Endodermal cell (in vitro differentiated cells): ENCODE measurements at places on chromosomes 13 and 19.
A peak's percentile ranks its signal among the peaks of the same experiment; 100 is the strongest.

DNA sequence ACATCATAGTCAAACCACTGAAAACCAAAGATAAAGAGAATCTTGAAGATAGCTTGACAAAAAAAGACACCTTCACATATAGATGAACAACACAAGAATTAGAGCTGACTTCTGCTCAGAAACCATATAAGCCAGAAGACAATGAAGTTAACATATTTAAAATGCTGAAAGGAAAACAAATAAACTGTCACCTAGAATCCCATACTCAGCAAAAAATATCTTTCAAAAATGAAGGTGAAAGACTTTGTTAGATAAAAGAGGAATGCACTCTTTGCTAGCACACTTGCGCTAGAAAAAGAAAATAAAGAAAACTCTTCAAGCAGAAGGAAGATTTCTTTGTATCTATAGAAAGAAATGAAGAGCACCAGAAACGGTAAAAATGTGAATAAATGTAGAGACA lies 49.5 kb downstream of the PARP4 start:
- no peak for DNase-seq

- peak; percentile 68 for DNase-seq
These were observed 224.5 kb downstream of the GPC5 start for GRCh38 chr13:91622778-91623550.

DNA sequence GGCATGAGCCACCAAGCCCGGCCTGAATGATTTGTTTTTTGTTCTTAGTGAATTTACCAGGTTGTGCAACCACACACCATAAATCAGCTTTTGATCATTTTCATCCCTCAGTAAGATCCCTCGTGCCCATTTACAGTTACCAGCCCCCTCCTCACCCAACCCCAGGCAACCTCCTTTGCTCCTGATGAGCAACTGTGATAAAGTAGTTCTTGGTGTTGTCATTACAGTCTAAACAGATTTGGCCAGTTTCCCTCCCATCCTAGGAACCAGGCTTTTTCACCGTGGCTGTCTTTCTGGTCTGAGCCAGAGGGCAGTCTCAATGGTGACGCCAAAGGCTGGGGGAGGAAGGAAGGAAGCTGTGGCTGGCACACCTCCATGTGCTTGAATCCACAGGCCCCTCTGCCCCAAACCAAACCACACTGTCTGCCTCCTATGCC lies 61.2 kb upstream of the WDFY2 start:
- no peak for DNase-seq

GRCh38 chr13:110536006-110536693 lies 25.4 kb downstream of the RAB20 start:
- DNase-seq, result no peak

DNA sequence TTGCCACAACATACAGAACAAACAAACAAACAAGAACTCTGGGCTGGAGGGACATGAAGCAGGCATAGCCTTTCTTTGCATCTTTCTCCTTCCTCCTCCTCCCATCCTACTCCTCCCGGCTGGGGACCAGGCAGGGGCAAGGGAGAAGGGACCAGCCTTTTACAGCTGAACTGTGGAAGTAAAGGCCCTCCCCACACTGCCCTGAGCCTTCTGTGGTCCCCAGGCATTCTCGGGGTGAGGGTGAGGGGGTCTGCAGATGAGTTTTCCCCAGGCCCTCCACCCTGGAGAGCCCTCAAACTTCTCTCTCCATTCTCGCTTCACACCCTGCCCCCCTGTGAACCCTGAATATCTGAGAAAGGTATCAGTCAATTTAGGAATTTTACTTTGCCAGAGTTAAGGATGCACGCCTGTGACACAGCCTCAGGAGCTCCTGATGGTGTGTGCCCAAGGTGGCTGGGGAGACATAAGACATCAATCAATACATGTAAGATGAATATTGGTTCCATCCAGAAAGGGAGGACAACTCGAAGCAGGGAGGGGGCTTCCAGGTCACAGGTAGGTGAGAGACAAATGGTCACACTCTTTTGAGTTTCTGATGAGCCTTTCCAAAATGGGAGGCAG lies 170.9 kb downstream of the COL4A1 start:
- DNase-seq, result no peak

- DNase-seq, result no peak
These were observed 56.6 kb downstream of the SMARCA4 start for GRCh38 chr19:11017275-11018035.

DNA sequence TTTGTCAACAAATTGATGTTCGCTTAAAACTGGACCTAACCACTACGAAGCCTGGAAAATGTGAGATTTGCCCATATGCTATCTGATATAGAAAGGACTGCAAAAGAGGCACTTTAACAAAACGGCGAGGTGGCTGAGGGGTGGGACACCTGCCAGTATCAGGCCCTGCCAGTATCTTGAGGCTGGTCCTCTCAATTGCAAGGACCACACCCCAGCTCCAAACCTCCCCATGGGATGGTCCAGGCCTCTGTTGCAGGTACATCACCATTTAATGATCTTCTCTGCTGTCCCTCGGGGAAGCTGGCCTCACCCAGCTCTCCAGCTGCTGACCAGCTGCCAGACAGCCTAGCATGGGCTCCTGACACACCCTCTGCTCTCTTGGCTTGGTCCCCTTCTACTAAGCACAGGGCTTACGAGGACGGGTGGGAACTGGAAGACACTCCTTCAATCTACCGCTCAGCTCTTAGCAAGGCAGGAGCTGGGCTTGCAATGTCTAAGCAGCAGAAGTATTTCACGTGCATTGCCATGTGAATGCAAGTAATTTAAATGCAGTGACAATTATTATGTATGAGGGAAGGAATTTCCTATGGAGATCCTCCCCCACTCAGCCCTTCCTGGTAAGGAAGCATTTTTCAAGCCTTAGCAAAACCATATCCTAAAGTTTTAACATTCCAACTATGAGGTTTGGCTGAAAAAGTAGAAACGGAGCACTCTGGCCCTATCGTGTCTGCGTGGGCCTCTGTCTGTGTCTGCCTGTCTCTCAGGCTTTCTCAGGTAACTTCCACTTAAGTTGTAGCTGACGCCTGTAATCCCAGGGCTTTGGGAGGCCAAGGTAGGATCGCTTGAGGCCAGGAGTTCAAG lies 63.9 kb downstream of the LATS2 start:
- DNase-seq, result peak; percentile 51

DNA sequence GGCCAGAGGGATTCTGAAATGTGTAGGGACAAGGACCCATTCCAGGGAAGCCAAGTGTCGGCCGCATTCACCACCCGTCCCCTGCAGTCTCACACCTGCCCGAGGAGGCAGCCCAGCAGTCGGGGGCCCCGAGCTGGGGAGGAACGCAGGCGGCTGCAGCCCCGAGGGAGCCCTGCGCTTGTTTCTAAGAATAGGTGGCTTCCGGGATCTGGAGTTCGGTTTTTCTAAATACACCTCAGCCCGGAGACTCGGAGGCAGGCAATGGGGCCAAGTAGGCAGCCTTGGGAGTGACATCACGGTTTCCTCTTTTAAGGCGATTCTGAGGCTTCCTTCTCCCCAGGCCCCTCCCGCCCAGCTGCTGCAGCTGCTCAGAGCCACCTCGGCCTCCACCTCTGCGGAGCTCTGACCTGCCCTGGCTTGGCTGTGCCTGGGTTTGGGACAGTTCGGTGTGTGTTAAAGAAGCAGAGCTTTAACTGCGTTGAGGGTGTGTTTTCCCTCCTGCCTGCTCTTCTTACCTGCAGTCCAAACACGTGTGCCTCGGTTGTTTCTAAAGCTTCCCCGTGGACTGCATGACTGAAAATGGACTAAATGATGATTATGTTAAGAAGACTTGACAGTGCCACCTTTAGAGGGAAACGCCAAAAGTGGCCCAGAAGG lies 80.5 kb downstream of the COL4A2 start:
- DNase-seq, result peak; percentile 74

- no peak for DNase-seq
These were observed 71.3 kb downstream of the ARHGEF7 start for GRCh38 chr13:111186305-111186935.

DNA sequence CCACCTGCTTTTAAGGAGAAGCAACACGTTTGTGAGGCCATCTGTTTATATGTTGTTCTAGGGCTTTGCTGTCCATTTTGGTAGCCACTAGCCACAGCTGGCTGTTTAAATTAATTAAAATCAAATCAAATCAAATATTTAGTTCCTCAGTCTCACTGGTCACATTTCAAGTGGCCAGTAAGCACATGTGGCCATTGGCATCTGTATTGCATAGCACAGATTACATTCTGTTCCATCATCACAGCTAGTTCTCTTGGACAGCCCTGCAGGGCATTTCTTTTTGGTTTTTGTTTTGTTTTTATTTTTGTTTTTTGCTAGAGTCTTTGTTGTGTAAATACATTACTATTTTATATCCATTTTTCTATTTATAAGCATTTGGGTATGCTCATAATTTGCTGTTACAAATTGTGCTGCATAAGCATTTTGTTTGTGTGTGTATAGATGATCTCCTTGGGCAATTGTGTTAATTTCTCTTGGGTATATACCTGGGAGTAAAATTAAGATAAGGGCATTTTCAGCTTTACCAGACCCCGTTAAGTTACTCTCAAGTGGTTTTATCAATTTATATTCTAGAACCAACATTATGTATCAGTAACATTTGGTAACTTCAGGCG lies 31.3 kb downstream of the SAE1 start:
- no peak for DNase-seq

- no peak for DNase-seq
These were observed 10.1 kb downstream of the B3GLCT start for GRCh38 chr13:31209841-31210210.

DNA sequence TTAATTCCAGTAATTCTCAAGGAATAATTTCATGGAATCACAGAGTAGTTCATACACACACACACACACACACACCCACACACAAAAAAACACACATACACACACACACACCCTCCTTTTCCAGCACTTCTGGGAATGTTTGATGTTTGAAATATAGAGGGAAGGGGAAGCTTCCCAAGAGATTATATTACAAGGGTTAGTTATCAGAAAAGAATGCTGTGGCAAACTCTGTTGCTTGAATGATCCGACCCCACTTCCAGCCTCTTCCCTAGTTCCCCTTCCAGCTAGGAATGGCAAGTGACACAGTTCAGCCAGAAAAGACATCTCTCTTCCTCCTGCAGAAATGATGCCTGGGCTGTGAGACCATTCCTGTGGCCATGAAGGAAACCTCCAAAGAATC lies 49.9 kb downstream of the KCTD12 start:
- no peak for DNase-seq

DNA sequence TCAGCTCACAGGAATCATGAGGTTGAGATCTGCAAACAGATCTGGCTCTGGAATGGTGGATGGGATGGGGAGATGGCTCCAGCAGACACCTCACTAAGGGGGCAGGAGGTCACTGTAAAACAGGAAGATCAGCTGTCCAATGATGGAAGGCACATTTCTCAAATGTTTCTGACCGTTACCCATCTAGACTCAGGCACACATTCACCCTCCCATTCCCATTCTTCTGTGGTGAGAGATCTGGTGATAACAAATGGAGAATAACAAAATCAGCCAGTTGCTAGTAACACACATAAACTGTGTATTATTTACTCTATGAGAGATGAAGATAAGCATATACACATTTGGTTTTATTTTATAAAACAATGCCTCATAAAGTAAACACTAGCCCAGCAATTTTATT lies 235.9 kb downstream of the TSHZ3 start:
- DNase-seq, result no peak

GRCh38 chr19:20612711-20613316 lies 47.2 kb upstream of the ZNF737 start:
- no peak for DNase-seq

DNA sequence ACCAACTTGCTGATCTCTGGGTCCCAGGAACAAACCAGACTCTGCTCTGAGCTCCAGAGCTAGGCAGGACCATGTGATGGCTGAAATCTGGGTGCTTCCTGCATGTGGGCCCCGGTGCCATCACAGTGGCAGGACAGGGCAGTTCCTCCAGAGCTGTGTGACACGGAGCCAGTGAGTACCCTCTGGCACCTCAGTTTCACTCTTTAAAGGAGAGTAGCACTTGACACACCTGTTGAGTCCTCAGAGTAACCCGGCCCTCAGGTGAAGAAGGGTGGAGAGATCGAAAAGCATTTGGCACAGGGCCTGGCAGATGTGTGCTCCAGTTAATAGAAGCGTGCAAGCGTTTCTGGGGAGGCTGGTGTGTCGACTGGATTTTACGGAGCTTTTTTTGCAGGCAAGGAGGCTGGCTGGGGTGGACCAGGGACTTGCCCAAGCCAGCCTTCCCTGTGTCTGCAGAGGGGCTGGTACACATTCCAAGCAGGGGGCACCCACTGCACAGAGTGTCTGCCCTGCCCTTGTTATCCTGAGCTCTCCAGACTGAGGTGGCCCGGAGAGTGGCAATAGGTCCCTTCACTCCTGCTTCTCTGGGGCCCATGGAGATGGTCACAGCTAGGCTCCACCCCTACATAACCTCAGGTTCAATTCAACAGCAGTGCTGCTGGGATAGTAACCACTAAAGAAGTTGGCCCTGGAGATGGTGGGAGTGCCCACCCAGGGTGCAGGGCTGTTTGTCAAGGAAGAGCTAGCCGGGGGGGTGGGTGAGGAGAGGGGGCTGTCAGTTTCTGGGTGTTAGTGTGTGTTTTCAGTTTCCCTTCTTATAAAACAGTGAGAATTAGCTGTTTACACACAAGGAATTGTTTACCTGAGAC lies 8.3 kb downstream of the RPS19 start:
- peak; percentile 59 for DNase-seq

- DNase-seq, result no peak
These were observed 446.4 kb downstream of the COG6 start for GRCh38 chr13:40101708-40102359.

DNA sequence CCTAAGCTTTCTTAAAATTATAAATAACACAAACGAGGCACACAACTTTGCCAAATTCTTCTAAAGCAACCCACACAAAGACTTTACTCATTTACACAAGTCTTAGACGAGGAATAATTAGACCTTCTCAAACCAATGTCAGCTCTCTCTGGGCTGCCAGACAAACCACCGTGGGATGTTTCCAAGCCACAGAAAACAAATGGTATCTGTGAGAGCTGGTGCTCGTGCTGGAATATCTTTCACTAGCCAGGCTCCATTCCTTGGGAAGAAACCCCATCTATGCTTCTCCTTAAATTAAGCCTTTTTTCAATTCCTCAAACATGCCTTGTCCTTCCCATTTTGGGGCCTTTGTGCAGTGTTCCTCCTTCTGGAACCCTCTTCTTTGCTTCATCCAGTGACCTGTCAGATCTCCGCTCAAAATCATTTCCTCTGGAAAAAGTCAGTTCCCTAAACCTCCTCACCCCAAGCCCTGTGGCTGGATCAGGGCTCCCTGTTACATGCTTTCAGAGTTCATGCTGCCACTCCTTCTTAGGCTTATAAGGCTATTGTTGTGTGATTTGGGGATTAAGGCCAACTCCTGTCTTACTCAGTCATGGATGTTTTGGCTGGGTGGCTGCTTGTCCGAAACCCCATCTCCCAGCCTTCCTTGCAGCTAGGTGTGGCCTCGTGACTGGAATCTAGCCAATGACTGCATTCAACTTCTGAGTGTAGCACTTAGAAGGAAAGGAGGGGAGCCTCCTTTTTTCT lies 64.2 kb upstream of the GTF2F2 start:
- DNase-seq, result no peak

DNA sequence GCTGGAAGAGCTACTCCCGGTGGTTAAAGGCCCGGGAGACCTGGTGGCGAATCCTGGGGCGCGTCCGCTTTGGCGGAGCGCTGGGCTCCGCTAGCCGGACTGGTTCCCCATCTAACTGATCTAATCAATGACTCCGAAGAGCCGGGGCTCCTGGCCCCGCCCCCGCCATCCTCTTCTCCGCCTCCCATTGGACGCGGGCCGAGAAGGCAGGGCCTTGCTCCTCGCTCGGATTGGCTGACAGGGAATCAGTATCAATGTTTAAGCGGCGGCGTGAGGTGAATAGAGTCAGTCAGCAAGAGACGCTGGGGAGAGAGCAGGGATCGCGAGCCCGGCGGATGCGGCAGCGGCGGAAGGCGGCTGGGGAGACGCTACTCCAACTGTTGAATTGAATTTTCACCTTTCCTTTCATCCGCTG lies 1.7 kb upstream of the PCDH17 start:
- peak; percentile 99 for DNase-seq
